ENCODE measurements at places on chromosomes 7 and 10.

DNA sequence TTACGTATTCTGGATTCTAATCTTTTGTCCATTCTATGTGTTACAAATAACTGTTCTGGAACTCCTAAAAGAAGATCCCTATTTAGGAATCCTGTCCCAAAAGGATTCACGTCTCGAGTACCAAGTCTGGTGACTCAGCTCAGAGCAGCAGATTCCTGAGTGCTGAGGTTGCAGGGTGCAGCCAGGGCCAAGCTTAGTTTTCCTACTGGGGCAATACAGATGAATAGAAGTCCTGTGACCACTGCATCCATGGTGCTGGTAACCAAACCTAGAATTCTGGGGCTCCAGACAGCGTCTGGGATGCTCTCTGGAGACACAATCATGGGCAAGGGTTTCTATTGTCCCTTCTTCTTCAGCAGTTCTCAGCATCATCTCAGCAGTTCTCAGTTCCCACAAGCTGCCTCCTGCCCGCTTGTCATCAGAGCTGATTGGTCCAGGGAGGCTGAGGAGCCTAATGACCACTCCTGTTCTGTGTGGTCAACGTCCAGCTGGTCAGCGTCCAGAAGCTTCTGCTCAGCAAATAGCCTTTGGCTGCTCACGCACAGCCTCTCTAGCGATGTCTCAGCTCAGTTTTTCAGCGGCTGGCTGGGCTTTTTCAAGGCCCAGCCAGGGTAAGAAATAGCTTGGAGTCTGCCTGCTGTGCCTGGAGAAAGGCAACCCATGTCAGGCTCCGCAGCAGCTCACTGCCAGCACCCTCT is 50.4 kb upstream of the C7orf33 start:
- peak; percentile 83 for DNase-seq

DNA sequence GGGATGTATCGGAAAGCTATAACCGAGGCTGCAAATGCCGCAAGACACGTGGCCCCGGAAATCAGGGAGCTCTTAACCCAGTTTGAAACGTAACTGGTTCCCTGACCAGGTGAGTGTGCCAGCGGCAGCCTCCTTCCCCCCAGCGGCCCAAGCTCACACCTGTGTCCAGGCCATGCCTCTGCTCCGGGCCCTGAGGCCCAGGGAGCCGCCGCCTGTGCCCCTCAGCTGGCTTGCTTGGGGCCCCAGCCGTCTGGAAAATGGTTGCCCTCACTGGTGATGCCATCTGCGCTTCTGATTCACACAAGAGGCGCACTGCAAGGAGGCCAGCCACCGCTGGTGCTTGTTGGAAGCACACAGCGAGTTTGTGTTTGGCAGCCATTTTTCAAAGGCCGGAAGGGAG is 9.2 kb downstream of the PWWP2B start:
- DNase-seq: no peak

GRCh38 chr7:77338260-77338659 is 77.9 kb downstream of the GSAP start:
- no peak for DNase-seq

DNA sequence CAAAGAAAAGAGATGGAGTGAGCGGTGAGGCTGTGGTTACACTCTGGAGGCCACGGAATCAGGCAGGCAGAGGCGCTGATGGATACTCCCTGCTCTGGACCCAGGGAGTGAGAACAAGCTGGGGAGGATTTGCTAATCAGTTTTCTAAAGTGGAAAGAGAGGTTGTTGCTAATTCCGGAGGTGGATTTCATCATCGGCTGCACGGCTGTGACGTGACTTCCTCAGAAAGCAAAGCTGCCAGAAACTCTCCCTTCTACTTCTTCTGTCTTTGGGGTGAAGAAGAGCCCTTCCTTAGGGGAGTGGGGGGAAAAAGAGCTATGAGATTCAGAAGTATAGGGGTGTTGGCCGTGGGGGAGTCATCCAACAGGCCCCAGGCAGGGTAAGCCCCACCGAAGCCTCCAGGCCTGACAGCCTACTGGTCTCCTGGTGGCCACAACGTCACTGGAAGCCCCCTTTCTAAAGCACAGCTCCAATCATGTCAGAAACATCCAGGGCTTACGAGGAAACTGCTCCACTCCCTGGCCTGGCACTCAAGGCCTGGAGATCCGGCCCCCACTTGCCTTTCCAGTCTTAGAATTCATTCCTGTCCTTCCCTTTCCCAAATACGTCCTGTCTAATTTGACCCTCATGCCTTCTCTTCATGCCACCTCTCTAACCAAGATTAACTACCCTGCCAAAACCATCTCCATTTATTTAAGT is 114.5 kb downstream of the HIP1 start:
- no peak for DNase-seq

GRCh38 chr7:143480501-143480900 is 2.8 kb downstream of the TAS2R41 start:
- no peak for DNase-seq

- DNase-seq: no peak
These were observed 17.6 kb upstream of the PANK1 start for GRCh38 chr10:89662596-89662995.

DNA sequence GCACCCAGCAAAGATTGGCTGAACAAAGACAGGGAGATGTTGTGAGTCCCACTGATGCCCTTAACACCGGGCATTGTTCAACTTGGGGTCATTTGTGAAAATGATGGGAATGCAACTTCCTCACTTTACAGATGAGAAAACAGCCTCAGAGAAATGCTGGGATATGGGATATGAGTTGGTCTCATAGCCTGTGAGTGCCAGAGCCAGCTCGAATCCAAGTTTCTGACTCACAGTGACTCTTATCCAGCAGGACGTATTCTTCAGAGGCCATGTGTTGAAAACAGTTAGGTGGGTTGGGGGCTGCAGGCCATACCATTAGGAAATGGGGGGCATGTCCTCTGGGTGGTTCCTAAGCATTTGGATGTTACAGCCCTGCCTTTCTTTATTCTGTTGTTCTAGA is 45.2 kb downstream of the KIAA1217 start:
- DNase-seq: peak; percentile 42

GRCh38 chr7:155884225-155885166 is 72.2 kb upstream of the SHH start:
- DNase-seq: no peak

DNA sequence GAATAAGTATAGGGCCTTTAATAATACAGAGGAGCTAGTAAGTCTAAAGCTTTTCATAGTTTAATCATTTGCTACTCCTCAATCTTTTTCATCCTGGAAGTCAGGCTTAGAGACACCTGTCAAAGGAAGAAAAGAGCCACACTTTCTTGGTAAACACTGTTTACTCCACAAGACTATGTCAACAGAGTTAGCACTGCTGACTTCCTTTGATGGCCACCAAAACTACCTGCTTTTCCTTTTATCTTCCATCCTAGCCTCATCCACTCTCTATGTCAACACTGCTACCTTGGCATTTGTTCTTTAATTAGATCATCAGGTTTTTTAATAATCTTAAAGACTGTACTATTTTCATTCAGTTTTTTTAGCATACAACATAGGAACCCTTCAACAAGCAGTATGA is 106.2 kb downstream of the ELAPOR2 start:
- DNase-seq: no peak

- no peak for DNase-seq
These were observed 30.2 kb upstream of the NRCAM start for GRCh38 chr7:108486291-108486966.

- DNase-seq: no peak
These were observed 103.2 kb upstream of the WAC start for GRCh38 chr10:28429573-28430216.

- peak; percentile 99 for DNase-seq
These were observed 28.2 kb downstream of the PFKP start for GRCh38 chr10:3095373-3096139.

DNA sequence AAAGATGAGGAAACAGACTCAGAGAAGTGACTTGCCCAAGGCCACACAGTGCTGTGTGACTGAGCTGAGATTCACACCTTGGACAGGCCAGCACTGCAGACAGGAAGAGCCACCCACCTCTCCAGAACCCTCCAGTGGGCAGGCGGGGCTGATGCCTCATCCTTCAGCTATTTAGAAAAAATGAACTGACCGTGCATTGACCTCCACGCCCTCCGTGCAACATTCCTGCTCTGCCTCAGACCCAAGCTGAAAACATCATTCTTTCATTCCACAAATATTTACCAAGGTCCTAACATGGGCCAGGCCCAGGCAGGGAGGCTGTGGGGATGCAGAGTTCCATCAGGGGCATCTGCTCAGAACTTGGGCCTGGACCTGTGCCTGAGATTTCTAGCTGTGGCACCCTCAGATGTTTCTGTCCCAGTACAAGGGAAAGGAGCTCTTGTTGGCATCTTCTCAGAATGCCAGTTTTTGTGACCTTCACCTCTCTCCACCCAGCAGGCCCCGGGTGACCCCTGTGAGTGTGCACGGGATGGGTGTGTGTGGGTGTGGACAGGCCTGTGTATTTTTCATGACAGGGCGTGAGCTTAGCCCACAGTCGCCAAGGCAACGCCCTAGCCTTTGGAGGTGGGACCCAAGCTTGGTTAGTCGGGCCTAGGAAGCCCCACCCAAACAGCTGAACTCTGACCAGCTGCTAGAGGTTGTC is 6.5 kb downstream of the VSIR start:
- DNase-seq: peak; percentile 98

GRCh38 chr7:141147482-141147881 is 73.6 kb downstream of the TMEM178B start:
- no peak for DNase-seq
